Activated CD4-positive, alpha-beta T cell treated with anti-CD3 and anti-CD28 coated beads, Interleukin-2, amount 10 ng/mL, durations not matched to agents 7 days and 5 days (primary cell): ENCODE measurements at places on chromosomes 1 and 21. TPM values are rescaled to one million over a fixed set of nuclear protein-coding genes. Genes with fewer than 3 reads are reported as not detected.

Gene RGS13
- not detected for total RNA-seq

DNA sequence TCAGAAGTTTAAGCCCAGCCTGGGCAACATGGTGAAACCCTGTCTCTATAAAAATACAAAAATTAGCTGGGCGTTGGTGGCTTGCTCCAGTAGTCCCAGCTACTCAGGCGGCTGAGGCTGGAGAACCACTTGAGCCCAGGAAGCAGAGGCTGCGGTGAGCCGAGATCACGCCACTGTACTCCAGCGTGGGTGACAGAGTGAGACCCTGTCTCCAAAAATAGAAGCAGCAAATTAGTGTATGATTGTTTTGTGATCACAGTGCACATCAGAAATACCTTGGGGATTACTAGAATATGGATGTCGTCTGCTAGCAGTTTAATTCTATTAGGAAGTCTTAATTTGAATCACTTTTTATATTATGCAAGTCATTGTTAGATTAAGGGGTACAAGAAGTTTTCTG, 59.0 kb downstream of the ZBTB17 start:
- peaks cover 27% of the 10 kb centered on the region for H3K4me1 ChIP-seq
- H3K27ac ChIP-seq, result peak overlapping the region; percentile 50
- no peaks in the 10 kb centered on the region for H3K27me3 ChIP-seq
- H3K4me3 ChIP-seq, result no peak overlapping the region
- peaks cover 56% of the 10 kb centered on the region for H3K36me3 ChIP-seq

- H3K27ac ChIP-seq, result peak overlapping the region; percentile 90
- peak overlapping the region; percentile 100 for H3K4me3 ChIP-seq
- H3K36me3 ChIP-seq, result peaks cover 62% of the 10 kb centered on the region
- peaks cover 55% of the 10 kb centered on the region for H3K4me1 ChIP-seq
- no peak for DNase-seq
Observed at GRCh38 chr1:78622548-78622947, 2.3 kb downstream of the IFI44L start.

GRCh38 chr1:4755864-4756504, 101.6 kb downstream of the AJAP1 start:
- H3K4me3 ChIP-seq, result no peak overlapping the region
- H3K4me1 ChIP-seq, result no peaks in the 10 kb centered on the region
- H3K27me3 ChIP-seq, result no peaks in the 10 kb centered on the region
- no peak for DNase-seq
- H3K27ac ChIP-seq, result no peak overlapping the region

Gene PLEKHM2
- 56.0 TPM for total RNA-seq

GRCh38 chr1:183780757-183781156, 24.2 kb upstream of the RGL1 start:
- no peak overlapping the region for H3K4me3 ChIP-seq
- H3K27me3 ChIP-seq, result no peaks in the 10 kb centered on the region
- H3K27ac ChIP-seq, result no peak overlapping the region
- DNase-seq, result no peak
- no peaks in the 10 kb centered on the region for H3K36me3 ChIP-seq

DNA sequence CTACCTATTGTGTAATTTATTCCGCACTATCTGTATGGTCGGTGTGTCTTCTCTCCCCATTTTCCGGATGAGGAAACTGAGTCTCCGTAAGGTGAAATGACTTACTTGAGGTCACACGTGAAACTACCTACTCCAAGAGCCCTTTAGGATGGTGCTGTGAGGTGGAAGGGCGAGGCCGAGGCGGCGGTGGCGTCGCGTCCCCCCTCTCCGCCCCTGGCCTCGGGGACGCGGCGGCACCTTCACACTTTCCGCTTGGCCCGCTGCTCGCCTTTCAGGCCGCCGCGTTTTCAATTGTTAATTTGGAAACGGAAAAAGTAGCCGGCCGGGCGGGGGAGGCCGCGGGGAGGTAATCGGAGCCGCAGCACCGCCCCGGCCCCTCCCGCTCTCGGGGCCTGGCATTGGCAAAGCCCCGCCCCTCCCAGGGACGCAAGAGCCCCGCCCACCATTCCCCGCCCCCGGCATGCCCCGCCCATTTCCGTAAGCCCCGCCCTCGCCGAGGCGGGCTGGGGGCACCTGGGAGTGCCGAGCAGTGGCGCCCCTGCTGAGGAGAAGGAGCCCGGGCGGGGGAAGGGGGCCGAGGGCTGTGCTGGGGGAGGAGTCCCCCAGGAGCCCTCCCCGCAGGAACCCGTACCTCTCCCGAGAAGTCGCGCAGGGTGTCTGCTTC, 18.6 kb downstream of the KCNQ4 start:
- peak; percentile 86 for DNase-seq
- no peak overlapping the region for H3K27ac ChIP-seq
- H3K36me3 ChIP-seq, result no peaks in the 10 kb centered on the region
- peak overlapping the region; percentile 57 for H3K4me3 ChIP-seq
- H3K4me1 ChIP-seq, result peaks cover 23% of the 10 kb centered on the region

Gene PRAMEF5
- total RNA-seq, result not detected

Gene GPR89B
- 25.8 TPM for total RNA-seq

DNA sequence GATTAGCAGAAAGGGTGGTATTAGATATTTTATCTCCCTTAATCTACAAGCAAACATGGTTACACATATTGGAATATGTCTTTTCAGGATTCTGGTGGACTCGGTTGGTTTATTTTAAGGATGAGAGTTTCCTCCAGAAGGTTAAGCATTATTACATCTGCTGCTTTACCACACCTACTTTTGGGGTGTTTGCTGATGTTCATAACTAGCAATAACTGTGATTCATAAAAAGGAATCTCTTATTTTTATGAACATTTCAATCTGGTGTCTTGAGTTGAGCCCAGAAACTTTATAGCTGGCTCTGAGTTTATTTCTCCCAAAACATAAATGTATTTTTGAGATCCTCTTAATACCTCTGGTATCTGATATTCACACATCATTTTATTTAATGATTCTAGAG, 82.7 kb downstream of the LRRC8D start:
- peaks cover 24% of the 10 kb centered on the region for H3K36me3 ChIP-seq
- DNase-seq, result no peak
- no peak overlapping the region for H3K4me3 ChIP-seq
- H3K27me3 ChIP-seq, result no peaks in the 10 kb centered on the region
- H3K4me1 ChIP-seq, result peaks cover 41% of the 10 kb centered on the region
